ENCODE measurements at places on chromosomes 2 and 18. TPM values are rescaled to one million over a fixed set of nuclear protein-coding genes. Genes with fewer than 3 reads are reported as not detected.

Gene OR6B2
- not detected for total RNA-seq

Gene RSAD2
- 0.48 TPM for total RNA-seq

Gene ZDBF2
- 13.1 TPM for total RNA-seq

Gene KCNG2
- total RNA-seq: not detected

- no peak for DNase-seq
Observed at GRCh38 chr2:121210691-121211090, 74.3 kb downstream of the TFCP2L1 start.

DNA sequence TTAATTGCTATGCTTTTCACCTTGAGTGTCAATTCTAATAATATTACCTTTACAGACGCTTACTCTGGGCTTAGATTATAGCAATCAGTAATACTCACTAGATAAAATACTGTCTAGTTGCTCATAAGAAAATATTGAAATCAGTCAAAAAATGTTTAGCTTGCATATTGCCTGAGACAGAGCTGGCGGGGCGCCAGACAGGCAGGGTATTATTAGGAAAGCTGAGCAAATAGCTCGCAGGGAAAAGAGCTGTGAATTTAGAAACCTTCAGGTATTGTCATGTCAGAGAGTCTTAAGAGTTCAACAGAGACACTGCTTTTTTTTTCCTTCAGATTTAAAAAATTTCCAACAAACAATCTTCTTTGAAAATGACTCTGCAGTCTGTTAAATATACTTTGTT is 118.4 kb downstream of the MEIS1 start:
- no peak for DNase-seq

DNA sequence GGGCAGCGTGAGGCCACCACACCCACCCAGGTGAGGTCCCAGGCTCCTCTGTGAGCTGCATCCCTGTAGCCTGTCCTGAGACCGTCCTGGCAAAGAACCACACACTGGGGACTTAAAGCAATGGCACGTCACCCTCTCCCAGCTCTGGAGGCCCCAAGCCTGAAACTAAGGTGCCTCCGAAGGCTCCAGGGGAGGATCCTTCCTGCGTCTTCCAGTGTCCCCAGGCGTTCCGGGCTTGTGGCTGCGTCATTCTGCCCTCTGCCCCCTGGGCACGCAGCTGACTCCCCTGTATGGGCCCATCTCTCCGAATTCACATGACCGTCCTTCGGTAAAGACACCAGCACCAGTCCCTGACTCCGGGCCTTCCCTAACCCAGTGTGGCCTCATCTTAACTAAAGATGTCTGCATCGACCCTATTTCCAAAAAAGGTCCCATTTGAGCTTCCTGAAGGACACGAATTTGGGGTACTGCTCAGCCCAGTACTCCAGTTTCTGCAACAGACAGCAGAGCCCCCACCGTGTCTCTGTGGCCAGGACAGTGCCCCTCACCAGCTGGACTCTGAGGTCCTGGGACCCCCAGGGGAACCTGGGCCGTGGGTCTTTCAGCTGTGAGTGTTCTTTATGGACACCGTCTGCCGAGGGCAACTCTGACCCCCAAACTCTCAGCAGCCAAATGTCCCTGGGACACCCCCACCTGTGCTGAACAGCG is 75.2 kb upstream of the CTDP1 start:
- DNase-seq: no peak

GRCh38 chr2:175742367-175742766 is 259.7 kb downstream of the LNPK start:
- no peak for DNase-seq

DNA sequence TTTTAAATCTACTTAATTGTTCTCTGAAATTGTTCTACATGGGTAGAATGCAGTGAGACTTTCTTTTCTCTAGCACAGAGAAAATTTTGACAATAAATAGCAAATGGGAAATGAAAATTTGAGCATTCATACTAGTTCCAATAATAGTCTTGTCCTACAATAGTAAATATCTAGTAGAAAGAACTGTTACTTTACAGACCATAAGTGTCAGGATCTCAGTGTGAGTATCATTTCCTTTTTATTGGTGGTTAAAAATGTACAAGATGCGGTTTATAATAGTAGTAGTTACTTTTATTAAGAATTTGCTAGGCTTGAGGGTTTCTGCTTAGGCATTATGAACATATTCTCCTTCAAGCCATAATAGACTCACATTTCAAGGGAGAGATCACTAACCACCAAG is 43.2 kb downstream of the KCNE4 start:
- DNase-seq: no peak

DNA sequence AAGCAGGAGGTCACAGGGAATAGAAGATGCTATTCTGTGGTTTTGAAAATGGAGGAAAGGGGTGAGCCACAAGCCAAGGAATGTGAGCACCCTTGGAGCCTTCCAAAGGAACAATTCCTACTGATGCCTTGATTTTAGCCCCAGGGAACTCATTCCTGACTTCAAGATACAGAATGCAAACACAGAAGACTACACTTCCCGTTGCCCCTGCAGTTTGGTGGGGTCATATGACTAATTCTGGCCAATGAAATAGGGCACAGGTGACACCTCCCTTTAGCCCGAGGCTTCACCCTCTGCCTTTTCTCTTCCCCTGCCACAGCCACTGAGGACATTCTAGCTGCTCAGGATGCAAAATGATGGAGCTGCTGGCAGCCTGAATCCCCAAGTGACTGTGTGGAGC is 126.1 kb downstream of the INHBB start:
- no peak for DNase-seq
